ENCODE measurements at places on chromosomes 12 and 14.
A peak's percentile ranks its signal among the peaks of the same experiment; 100 is the strongest.

- no peak for DNase-seq
Observed at GRCh38 chr12:47276621-47277309, 197.0 kb upstream of the AMIGO2 start.

- DNase-seq: no peak
Observed at GRCh38 chr14:101066826-101067510, 163.4 kb upstream of the RTL1 start.

DNA sequence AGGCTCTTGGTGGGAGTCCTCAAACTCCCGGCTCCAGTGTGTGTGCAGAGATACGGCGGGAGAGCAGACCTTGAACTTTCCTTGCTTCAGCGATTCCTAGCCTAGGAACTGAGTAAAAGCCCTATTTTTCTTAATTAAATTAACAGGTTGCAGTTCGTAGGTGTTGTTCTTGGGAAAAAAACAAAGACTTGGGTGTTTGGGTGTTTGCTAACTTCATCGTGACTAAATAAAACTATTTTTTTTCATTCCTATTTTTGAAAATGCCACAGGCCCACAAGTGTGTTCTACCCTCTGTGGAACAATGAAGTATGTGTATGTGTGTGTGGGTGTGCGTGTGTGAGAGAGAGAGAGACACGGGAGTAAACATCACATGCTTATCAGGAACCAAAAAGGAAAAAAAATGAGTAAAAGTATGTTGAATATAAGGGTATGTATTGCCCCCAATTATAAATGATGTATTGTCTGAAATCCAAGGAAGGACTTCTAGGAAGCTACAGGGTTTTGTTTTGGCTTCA lies 651 bp downstream of the TMEM117 start:
- DNase-seq: no peak

DNA sequence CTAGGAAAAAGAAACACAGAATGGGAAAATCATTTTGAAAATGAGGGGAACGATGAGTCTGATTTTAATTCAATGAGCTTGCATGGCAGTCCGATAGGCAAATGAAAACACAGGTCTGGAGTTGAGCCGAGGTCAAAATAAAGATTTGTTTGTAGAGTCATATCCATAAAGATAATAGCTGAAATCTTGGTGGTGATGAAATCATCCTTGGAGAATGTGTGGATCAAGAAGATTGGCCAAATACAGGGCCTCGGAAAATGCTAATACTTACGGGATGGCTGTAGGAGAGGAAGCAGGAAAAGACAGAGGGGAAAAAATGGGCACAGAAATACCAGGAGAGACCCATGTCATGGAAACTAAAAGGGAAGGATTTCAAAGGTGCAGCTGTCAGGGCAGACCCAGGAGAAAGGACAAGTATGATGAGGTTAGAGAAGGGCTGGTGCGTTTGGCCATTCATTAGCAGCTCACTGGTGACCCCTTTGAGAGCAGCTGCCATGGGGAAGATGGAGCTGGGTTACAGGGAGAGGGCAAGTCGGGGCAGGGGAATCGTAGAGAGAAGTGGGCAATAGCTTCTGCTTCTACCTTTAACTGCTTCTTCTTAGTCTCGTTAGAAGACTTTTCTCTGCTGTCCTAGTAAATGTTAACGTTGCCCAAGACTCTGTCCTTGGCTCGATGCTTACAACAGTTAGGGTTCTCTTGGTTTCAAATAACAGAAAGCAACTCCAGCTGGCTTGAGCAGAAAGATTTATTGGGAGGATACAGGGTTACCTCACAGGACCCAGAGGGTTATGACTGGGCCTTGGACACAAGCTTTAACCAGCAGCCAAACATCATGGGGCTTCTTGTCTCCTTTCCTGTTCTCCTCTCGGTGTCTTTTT lies 161.8 kb downstream of the EFCAB11 start:
- DNase-seq: no peak

- peak; percentile 18 for DNase-seq
Observed at GRCh38 chr12:98646294-98647090, 1.4 kb downstream of the APAF1 start.

GRCh38 chr12:47709671-47710070 lies 3.8 kb upstream of the RPAP3 start:
- no peak for DNase-seq

- DNase-seq: no peak
Observed at GRCh38 chr12:29229937-29230336, 80.9 kb downstream of the FAR2 start.

GRCh38 chr12:53703756-53704155 lies 23.5 kb downstream of the CALCOCO1 start:
- DNase-seq: no peak

GRCh38 chr14:96811265-96811664 lies 14.1 kb downstream of the VRK1 start:
- no peak for DNase-seq

GRCh38 chr12:25397001-25397400 lies 146.3 kb upstream of the KRAS start:
- DNase-seq: no peak

DNA sequence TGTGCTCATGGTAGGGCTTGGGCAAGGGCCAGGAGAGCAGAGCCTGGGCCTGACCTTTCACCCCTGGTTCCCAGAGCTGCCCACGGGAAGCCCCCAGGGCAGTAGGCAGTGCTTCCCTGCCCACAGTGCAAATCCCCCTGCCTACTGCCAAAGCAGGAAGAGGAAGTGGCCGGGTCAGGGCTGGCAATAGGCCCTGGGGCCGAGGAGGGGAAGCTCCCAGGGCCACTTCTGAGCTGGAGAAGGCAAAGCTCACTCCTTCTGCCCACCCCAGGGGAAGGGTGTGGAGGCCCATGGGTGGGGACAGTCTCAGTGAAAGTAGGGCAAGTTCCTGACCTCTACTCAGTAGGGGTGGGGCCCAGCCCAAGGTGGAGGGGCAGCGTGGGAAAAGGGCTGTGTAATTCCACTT lies 5.4 kb upstream of the NR4A1 start:
- no peak for DNase-seq

- DNase-seq: no peak
Observed at GRCh38 chr12:9735601-9736000, 2.7 kb upstream of the CLECL1 start.

DNA sequence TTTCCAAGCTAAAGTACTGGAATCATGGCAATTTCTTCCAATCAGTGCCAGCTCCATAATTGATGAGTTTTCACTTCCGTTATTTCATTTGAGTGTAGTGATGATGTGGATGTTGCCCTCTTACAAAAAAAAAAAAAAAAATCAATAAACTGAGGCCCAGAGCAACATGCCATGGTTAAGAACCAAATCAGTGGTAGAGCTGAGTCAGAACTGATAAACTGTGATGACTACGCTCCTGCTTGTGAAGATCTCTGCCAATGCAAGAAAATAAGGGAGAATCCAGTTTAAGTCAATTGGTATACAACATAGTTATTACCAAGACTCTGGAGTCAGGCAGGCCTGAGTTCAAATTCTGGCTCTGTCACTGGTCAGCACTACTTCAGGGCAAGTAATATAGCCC lies 102.7 kb downstream of the GPR135 start:
- no peak for DNase-seq

GRCh38 chr12:51823875-51824565 lies 24.5 kb downstream of the FIGNL2 start:
- DNase-seq: peak; percentile 23

- no peak for DNase-seq
Observed at GRCh38 chr12:116442946-116443345, 116.2 kb upstream of the MAP1LC3B2 start.

GRCh38 chr14:88026890-88027289 lies 22.0 kb downstream of the GPR65 start:
- no peak for DNase-seq

DNA sequence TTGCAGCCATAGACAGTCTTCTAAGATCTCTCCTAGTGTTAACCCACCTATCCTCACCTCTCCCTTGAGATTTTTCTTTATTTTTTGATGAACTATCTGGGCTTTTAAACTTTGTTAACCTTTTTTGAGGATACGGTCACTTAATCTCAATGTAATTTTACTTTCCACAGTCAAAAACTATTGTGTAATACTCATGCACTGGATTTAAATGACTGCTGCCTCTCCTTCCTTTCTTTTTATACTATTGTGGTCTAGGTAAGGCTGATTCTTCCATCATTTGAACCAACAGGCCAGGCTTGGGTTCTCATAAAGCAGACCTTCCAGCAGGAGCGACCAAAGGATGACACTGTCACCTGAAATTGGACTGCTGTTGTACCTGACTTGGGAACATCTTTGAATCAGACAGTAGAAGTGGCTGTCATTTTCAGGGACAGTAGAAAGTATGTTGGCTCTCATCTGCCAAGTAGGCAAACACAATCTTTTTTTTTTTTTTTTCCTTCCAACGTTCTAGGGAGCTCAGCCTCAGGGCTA lies 689 bp upstream of the PDE3A start:
- no peak for DNase-seq

- DNase-seq: no peak
Observed at GRCh38 chr12:2165021-2165420, 112.2 kb downstream of the CACNA1C start.

- DNase-seq: no peak
Observed at GRCh38 chr12:75971253-75971652, 60.3 kb downstream of the PHLDA1 start.

DNA sequence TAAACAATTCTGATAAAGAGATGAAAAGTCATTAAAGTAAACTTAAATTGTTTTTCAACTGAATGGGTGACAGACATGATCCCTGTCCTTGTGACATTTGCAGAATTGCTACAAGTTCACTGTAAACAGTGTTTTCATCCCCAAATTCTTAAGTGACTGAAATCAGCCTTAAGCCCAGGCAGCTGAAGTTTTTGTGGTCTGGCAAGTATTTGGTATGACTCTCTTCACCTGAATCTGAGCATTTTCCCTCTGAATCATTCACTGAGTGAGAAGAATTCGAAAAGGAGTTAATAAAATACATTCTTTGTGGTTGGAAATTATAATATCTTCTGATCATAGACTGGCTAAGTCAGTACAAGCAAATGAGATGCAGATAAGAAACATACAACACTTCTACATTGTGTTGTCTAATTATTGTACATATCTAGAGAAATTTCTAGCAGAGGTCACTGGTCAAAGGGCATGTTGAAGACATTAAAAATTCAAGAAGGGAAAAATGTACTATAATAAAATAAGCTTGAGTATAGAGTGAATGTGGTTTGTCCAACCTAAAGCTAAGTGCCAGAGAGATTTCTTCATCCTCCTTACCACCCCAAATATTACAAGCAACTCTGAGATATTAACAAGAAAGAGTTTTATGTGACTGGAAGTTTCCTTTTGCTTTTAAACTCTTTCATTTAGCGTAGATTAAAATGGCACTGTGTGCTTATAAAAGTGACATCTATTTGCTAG lies 177.8 kb upstream of the DIO2 start:
- no peak for DNase-seq

DNA sequence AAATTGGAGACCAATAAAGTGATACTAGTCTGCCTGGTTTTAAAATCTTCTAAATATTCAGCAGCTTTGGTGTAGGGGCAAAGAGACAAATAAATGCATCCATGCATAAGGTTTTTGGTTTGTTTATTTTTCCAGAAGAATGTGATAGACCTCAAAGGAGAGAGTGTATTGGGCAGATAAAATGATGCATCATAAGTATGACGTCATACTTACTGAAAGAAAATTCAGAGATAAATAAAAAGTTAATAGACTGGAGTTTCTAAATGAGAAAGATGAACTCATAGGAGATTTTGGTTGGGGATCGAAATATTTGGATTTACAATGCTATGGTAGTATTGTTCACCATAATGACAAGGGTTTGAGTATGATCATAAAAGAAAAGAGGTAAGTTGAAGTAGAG lies 10.2 kb downstream of the SYT10 start:
- DNase-seq: no peak
